ENCODE measurements at places on chromosomes 16 and 17.
A peak's percentile ranks its signal among the peaks of the same experiment; 100 is the strongest.

GRCh38 chr16:85948138-85948509 lies 49.2 kb downstream of the IRF8 start:
- DNase-seq: no peak

DNA sequence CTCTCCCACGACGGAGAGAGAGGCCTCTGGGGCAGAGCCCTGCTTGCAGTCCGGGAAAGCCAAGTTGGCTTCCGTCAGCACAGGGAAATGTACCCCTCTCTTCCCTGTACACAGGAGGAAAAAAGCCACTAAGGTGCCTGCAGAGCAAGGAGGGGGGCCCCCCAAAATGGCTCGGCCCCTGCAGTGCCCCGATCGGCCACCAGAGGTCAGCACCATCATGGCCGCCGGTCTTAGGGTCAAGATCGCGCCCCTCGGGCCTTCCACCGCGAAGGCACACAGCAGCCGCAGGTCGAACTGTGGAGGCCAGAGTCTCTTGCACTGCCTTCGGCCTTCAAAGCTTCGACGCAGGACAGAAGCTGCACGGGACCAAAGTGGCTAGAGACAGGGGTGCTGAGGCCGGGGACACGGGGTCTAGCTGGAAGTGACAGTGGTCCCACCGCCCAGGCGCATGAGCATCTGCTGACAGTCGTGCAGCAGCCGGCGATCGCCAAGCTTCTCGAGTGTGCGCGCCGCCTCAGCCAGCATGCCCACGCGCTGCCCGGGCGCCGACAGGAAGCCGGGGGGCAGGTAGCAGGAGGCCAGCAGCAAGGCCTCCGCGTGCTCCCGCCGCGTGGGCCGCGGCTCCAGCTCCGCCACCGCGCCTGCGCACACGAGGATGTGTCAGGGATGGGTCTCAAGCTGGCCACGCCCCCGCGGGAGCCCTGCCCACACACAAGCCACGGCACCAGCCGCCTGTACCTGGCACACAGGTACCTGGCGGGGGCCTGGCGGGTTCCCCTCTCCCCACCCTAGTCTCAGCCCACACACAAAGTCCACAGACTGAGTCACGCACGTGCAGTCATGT lies 24.4 kb downstream of the SREBF1 start:
- peak; percentile 38 for DNase-seq

DNA sequence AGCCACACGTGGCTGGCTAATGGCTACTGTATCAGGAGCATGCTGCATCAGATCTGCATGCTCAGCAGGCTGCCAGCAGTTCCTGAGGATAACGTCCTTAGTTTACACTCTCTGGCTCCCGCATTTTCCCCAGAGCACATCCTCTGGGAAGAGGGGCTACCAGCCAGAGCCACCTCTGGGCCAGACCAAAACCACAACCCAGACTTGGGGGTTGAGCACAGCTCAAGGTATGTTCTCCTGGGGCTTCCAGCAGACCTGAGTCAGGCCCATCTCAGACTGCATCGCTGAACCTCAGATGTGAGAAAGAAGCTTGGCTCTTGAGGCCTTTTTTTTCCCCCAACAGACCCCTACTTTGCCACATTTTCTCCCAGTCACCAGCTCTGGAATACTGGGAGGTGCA lies 23.7 kb upstream of the WSCD1 start:
- no peak for DNase-seq

DNA sequence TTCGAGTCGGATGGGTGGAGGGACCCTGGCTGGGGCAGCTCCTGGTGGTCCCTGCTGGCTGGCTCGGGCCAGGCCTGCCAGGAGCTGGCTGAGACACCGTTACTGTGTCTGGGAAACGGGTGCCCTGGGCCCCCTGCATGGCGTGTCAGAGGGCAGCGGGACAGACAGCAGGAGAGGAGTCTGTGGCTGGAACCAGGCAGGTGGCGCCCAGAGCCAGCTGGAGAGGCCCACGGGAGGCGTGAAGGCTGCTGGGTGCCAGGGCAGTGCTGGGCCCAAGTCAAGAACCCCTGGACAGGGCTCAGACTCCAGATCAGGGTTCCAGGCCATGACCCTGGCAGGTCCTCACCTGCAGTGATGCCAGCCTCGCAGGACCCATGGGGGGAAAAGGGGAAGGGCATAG lies 16.6 kb downstream of the SOX8 start:
- DNase-seq: no peak

- DNase-seq: no peak
Observed at GRCh38 chr16:74261068-74261467, 35.5 kb upstream of the PSMD7 start.

- peak; percentile 32 for DNase-seq
Observed at GRCh38 chr17:58084317-58084981, 1.2 kb downstream of the DYNLL2 start.

- no peak for DNase-seq
Observed at GRCh38 chr16:86958423-86958822, 358.8 kb downstream of the C16orf95 start.

- DNase-seq: no peak
Observed at GRCh38 chr16:29819506-29819905, 756 bp upstream of the MVP start.
